ENCODE measurements at places on chromosomes 16 and 17.

- DNase-seq: peak; percentile 88
Measured at GRCh38 chr17:76506408-76507345, 5.5 kb upstream of the RHBDF2 start.

DNA sequence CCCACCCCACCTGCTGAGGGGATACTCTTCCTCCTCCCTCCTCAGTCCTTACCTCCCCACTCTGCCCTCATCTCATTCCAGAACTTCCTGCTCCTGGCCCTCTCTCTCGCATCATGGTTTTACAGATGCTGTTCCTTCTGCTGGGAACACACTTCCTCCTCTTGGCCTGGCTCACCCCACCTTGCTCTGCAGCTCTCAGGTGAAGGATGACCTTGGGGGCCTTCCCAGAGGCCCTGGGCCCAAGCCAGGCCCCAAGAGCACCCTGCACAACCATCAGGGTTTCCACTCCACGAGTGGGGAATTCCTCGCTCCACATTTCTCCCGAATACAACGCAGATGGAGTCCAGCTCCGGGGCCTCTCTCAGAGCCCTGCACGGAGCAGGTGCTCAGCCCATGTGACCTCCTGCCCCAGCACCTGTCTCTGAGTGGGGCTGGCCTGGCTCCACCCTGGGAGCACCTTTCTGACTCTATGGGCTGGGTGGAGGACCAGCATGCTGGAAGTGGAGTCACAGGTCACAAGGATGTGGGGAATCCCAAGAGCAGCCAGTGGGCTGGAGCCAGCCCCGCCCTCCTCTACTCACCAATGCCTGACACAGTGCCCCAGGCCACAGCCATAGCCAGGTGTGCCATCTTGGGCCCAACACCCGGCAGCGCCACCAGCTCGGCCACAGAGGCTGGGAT, 4.5 kb downstream of the NTHL1 start:
- no peak for DNase-seq

DNA sequence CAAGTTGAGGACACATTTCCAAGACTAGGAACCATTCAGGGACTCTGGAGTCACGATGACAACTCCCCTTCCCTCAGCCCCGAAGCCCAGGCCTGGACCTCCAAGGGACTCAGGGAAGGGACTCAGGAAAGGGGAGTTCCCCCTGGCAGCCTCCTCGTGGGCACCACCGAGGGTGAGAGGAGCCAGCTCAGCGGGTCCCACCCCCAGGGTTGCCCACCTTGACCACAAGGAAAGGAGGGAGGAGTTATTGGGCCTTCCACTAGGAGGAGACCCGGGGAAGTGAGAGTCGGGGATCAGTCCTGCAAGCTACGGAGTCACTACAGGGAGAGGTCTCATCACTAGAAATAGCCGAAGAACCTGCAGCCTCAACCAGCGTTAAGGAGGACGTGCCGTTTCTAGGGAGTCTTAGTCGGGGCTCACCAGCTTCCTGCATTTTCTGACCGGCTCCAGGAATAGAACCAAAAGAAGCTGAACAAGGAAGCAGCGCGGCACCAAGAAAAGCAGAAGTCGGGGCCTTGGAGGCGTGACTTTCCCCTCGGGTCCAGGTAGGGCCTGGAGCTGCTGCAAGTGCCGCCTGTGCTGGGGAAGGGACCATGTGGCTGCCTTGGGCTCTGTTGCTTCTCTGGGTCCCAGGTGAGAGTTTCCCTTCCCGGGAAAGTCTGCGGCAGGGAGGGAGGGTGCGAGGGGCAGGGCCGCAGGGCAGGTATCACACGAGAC, at the start of gene CD300A:
Gene CD300A (plus strand): TSS at position 524 of the 717 bp plus-strand sequence. CDS start 70 bp downstream, at position 594.
- DNase-seq: peak; percentile 44

- DNase-seq: no peak
Measured at GRCh38 chr17:7825206-7825990, 8.6 kb upstream of the KDM6B start.

DNA sequence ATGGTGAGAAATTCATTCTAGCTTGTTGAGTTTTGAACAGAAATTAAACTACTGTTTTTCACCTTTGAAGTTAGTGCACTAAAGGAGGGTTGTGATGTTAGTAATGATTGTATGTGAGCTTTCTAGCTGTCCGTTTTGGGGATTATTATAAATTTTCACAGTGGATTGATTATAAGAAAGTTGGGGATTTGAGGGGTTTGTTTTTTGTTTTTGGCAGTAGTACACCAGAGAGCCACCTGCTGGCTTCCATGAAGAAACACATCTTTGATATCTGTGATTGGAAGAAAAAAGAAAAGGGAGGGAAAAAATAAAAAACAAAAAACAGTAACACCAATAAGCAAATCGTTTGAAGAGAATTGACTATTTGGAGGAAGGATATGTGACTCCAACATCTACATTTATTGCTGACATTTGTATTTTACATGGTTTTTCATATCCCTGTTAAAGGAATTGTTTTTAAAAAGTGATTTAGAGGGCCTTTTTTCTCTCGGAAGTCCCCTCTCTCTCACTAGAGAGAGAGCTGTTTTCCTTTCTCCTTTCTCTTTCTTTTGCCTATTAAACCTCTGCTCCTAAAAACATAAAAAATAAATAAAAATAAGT, 1469.5 kb upstream of the GOT2 start:
- no peak for DNase-seq

DNA sequence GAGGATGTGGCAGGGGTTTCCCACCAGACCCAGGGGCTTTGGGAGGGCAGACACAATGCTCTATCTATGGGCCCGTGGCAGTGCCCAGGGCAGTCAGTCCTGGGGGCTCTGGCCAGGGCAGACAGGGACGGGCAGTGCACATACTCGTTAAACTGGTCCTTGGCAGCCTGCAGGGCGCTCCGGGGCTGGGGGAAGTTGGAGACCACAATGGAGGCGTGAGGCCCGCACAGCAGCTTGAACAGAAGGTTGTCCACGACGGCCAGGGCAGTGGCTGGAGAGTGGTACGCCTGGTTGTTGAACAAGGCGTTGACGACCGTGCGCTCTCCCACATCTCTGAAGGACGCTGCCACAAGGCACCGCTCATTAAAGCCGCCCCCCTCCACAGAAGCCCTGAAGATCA, 18.6 kb upstream of the RNPS1 start:
- DNase-seq: no peak

GRCh38 chr17:39618246-39618913, 8.4 kb upstream of the PPP1R1B start:
- DNase-seq: no peak

- DNase-seq: no peak
Measured at GRCh38 chr17:46195217-46195855, 2.1 kb upstream of the KANSL1 start.

GRCh38 chr16:6864244-6864643, 468.4 kb upstream of the RBFOX1 start:
- no peak for DNase-seq

GRCh38 chr17:51947160-51947735, 211.3 kb downstream of the CA10 start:
- DNase-seq: no peak

- DNase-seq: no peak
Measured at GRCh38 chr17:78621720-78622490, 44.7 kb upstream of the DNAH17 start.

DNA sequence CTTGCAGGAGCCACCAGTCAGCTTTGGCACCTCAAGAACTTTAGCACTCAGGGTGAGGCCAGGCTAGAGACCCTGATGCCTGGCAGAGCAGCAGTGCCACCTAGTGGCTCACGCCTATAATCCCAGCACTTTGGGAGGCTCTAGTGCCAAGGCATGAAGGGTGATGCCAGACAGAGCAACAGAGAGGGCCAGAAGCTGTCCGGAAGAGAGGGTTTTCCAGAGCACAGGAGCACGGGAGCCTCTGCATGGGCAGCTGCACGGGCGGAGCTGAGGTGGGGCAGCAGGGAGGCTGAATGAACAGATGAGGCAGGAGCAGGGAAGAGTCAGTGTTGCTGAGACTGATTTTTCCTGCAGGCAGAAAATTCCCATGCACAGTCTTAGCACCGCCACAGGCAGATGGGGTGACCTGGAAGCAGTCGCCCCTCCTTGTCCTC, 38.9 kb downstream of the MYH3 start:
- DNase-seq: peak; percentile 58

GRCh38 chr17:73513426-73513825, 130.8 kb downstream of the SDK2 start:
- DNase-seq: no peak

DNA sequence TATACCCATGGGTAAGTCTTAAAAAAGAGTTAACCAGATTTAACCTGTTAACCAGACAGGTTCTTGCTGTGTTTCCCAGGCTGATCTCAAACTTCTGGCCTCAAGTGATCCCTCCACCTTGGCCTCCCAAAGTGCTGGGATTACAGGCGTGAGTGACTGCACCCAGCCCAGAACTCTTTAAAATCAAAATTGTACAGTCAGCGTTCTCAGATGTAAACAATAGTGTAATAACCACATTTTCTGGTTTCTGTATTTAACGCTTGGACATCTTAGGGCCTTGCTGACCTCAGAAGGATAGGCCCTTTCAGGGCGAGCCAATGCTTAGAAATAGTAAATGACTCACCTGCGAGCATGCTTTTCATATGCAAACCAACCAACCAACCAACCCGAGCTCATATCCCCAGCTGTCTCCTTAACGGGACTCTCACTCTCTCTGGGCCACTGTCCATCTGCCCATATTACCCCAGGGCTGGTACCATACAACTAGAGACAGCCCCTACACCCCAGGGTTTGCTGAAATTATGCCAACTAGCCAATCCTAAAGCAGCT, 415.0 kb upstream of the XYLT1 start:
- DNase-seq: no peak

GRCh38 chr17:49360796-49361128, 1.3 kb downstream of the ZNF652 start:
- no peak for DNase-seq

Measured in CD4-positive, alpha-beta T cell treated with Interferon alpha-2 for 1 hour (primary cell).